Urothelium cell line (cell line): ENCODE measurements at places on chromosomes 2 and 18.
A peak's percentile ranks its signal among the peaks of the same experiment; 100 is the strongest.

GRCh38 chr2:185242462-185242861 lies 496.1 kb upstream of the FSIP2 start:
- DNase-seq, result no peak

DNA sequence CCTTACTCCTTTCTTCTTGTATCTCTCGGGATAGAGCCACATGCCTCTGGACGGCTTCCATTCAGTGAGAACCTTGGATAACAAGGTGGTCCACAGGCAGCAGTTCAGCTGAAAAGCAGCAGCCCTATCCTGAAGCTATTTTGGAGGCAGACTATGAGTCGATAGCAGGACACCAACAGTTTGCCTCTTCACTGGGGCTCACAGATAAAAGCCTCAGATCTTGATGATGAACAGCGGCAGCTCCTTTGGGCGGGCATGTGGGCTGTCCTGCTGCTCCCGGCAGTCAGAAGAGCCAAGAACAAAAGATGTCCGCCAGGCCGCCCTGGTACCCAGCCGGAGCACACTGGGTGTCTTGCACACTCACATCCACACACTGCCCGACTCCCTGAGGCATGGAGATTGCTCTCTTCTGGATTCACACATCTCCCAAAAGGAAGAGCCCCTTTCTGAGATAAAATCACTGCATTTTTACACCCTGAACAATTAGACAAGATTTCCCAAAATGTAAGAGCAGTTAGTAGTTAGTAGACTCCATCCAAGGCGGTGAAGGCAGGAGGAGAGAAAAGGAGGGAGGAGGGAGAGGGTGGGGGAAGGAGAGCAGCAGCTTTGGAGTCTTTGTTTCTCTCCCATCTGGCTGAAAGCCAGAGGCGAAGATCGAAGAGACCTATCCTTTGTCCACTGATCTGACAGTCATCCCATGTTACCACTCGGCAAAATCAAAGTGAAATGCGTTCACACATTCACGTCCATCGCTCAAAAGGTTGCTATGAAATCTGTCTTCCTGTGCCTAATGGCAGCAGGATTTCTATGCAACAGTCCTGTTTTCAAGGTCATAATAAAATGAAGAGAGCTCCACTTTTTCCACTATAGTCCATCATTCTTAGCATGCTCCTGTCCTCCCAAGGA lies 90.1 kb upstream of the KLF7 start:
- no peak for DNase-seq

DNA sequence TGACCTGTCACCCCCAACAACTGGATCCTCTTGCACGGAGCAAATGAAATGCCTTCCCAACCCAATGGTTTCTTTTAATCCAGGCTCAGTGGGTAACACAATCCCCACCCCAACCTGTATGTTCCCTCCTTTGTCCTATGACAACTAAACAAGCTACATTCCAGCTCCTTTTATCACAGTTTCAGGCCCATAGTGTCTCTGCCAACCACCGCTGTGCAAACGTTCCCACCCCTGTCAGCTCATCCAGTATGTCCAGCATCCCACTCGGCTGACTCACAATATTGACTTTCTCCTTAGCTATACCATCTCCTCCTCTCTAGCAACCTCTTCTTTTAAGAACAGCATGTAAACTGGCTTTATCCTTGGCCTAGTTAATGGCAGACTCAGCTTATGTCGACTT lies 117.9 kb upstream of the PPP1CB start:
- no peak for DNase-seq

- DNase-seq, result peak; percentile 72
Observed at GRCh38 chr2:118185210-118186109, 97.2 kb downstream of the INSIG2 start.

DNA sequence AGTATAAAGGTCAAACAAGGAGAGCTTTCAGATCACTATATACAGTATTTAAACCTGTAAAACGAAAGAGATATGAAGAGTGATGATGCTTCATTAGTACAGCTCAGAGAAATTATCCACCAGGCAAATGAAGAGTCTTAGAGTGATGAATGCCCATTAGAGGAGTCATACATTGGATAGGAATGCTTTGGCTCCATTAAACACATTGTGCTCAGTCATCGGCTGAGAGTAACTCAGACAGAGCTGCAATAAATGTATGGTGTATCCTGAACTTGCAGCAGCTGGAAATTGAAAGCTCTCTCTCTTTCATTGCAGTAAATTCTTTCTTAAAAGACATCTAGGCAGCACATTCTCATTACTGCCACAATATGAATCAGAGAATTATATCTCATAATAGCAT lies 340.8 kb upstream of the SPHKAP start:
- DNase-seq, result no peak

- no peak for DNase-seq
Observed at GRCh38 chr2:8246137-8246536, 435.7 kb upstream of the ID2 start.

GRCh38 chr18:27871726-27872125 lies 305.2 kb downstream of the CDH2 start:
- no peak for DNase-seq
